ENCODE measurements at places on chromosomes 1 and 21.

- DNase-seq, result no peak
Observed at GRCh38 chr1:67169932-67170331, 3.7 kb downstream of the IL23R start.

DNA sequence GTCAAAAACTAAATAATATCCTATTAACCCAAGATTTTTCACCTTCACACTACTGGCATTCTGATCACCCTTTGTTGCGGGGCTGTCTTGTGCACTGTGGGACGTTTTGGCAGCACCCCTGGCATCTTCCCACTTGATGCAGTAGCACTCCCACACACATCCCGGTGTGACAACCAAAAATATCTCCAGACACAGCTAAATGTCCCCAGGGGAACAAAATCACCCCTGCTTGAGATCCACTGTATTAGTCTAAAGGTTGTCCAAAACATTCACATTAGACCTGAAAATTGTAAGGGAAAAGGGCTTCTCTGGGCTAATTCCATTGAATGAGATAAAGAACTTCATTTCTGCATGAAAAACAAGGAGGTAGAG lies 37.8 kb downstream of the PLEKHO1 start:
- no peak for DNase-seq

- DNase-seq, result no peak
Observed at GRCh38 chr1:99269321-99269720, 5.0 kb downstream of the PLPPR4 start.

DNA sequence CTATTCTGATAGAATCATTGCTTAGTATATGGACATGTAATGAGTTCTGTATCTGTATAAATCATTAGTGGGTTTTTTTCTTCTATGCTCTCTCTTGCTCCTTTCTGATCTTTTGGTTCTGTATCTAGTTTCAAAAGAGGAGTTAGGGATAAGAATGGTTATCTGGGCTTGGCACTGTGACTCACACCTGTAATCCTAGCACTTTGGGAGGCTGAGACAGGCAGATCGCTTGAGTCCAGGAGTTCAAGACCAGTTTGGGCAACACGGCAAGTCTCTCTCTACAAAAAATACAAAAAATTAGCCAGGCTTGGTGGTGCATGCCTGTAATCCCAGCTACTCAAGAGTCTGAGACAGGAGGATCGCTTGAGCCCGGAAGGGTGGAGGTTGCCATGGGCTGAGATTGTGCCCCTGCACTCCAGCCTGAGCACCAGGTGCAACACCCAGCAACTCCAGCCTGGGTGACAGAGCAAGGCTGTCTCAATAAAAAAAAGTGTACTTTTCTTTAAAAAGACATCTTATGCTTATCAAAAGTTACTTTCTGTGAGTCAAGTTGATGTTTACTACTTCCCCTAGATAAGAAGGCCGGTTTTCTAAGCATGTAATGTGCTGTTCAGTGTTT lies 27.7 kb upstream of the AXDND1 start:
- no peak for DNase-seq

DNA sequence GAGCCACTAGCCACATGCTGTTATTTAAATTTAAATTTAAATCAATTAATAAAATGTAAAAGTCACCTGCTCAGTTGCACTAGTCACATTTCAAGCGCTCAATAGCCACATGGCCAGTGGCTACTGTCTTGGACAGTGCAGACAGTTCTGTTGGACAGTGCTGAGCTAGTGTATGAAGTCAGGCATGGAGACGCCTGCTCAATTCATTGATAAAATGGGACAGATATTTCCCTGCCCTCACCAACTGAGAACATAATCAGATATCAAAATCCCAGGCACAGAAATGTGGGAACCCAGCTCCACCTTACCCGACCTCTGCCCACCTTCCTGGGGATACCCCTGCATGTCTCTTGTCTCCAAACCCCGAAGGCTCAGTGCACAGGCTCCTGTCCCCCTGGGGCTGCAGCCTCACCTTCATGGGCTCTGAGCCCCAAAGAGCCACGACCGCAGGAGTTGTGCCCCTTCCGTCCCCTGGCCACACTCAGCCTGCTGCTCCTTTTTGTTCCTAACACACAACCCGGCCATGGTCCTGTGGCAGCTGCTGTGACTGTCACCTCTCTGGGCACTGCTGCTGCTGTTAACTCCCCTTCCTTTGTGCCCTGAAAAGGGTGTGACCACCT lies 63.5 kb downstream of the TCP10L start:
- no peak for DNase-seq

- DNase-seq, result no peak
Observed at GRCh38 chr1:17687145-17687544, 68.0 kb upstream of the ACTL8 start.

DNA sequence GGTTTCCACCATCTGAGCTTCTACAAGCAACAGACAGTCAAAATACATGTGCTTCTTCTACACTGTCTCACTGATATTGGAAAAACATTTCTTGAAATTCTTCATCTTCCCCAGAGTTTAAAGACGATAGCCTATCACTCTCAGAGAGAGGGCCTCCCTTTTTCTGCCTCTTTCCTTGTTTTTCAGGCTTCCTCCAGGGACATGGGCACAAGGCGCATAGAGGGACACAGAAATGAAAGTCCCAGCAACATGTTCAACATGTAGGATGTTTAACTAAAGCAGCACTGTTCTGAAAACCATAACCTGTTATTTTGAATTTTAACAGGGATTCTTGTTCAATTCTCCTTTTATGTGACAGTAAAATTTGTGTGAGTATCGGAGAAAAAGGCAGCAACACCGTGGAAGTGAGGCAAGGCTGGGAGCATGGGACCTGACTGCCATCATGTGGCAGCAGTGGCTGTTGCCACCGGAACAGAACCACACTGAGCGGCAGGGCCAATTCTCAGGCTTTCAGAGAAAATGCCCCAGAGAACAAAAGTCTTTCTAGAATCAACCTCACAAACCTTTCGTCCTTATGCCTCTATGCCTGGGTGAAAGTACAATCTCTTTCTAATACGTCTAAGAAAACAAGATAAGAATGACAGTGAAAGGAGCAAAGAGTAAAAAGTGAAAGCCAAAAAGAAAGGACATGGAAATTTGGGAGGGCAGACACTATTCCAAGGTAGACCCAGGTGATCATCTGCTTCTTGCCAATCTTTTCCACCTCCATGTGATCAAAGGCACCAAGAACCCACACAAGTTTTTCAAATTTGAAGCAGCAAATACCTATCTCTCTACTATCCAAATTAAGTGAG lies 54.5 kb downstream of the PCNX2 start:
- DNase-seq, result no peak

- no peak for DNase-seq
Observed at GRCh38 chr1:225408249-225408648, 19.6 kb downstream of the LBR start.

GRCh38 chr1:75373542-75374159 lies 237.3 kb downstream of the SLC44A5 start:
- no peak for DNase-seq

GRCh38 chr1:14955402-14955801 lies 198.1 kb upstream of the TMEM51 start:
- no peak for DNase-seq

- no peak for DNase-seq
Observed at GRCh38 chr1:204114606-204115005, 37.2 kb downstream of the ETNK2 start.

DNA sequence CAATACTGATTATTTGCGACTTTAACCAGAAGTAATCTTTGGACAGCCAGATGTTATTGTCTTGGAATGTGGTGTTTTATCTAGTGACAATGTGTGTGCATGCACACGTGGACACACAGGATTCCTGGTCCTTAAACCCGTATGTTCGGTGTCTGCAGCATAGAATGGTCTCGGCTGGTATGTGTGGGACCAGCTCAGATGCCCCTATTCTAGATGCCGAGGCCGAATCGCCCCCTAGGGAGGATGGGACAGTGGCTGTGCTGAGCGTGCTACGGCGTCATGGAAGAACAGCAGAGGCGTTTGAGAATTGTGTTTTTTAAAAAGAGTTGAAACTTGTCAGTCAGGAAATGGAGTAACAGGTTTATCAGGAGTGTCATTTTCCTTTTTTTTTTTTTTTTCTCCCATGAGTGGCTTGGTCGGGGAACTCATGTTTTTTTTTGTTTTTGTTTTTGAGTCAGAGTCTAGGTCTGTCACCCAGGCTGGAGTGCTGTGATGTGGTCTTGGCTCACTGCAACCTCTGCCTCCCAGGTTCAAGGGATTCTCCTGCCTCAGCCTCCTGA lies 30.1 kb downstream of the SKI start:
- DNase-seq, result no peak

DNA sequence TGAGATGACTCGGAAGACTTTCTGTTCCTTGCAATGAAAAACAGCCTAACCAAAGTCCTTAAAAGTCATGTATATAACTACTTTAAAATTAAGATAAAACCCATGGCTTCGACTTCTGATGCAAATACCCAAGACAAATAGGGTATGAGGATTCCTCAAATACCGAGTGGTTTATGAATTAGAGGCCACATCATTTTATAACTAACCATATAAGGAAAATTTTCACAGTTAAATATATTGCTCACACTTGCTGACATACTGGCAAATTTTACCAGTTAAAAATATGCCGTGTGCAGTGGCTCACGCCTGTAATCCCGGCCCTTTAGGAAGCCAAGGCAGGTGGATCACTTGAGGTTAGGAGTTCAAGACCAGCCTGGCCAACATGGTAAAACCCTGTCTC lies 5.4 kb downstream of the RERE start:
- no peak for DNase-seq

DNA sequence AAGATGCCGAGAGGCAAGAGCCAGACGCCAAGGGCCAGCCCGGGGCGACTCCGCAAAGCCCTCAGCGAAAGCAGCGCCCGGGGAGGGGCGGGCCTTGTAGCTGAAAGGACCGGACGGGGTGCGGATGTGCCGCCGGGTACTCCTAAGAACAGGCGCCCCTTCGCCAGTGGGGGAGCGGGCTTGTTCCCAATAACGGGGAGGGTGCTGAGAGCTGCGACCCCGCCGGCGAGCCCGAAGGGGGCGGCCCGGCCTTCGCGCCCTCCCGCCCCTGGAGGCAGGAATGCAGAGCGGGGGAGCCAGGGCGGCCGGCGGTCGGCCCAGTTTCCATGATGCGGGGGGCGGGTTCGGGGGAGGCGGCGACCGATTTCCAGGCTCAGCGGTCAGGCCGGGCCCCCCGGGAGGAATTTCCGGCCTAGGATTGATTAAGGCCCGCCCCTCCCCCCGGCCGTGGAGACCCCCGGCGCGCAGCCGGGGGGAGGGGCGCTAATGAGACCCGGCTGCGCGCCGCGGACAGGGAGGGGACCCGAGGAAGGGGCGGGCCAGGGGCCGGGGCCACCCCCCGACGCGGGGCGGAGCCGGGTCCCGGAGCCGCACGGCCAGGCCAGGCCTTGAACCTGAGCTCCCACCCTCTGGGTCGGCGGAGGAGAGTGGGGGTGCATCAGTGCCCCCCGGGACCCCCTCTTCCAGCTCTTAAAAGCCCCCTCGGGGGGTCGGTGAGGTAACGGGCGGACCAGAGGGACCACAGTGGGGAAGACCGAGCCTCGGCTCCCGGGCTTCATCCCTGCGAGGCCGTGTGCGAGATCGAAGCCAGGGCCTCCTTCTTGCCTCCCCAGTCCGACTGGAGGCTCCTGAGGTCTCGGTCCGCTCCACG lies 898 bp upstream of the TMEM200B start:
- DNase-seq, result peak; percentile 40

GRCh38 chr1:173555651-173556305 lies 47.1 kb downstream of the SLC9C2 start:
- DNase-seq, result no peak

- DNase-seq, result no peak
Observed at GRCh38 chr1:25579292-25580252, 36.2 kb downstream of the LDLRAP1 start.

DNA sequence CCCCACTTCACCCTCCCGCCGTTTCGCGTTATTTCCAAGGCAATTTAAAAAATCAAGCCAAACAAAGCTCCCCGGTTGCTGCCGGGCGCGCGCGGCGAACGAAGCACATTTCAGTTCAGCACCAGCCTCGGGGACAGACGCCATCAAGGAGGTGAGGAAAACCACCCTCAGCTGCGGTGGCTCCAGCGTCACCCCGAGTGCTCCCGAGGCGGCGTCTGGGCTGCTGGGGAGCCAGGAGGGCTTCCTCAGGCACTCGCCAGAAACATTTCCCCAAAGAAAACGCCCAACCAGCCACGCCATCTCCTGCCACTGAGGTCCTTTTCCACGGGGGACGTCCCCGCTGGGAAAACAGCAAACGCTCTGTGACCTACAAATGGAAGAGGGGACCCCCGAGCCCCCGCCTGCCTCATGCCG lies 623 bp downstream of the GNG4 start:
- peak; percentile 32 for DNase-seq

DNA sequence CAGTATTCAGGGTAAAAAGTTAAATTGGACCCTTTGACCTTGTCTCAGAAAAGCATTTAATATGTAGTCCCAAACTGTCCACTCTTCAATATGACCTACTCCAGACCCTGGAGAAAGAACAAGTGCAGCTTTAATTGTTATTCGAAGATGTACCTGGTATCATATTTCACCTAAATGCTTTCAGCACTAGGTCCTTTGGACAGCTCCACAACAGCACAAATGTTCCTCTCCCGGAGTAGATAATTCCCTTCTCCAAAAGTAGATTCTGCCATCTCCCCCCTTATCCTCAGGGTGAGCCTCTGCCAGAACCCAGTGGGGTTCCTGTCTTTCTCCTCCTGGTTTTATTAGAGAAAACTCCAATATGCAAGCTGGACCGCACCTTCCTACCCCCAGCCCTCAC lies 104.5 kb upstream of the AJAP1 start:
- DNase-seq, result no peak

GRCh38 chr1:78715181-78715661 lies 65.6 kb downstream of the IFI44 start:
- DNase-seq, result no peak

- DNase-seq, result no peak
Observed at GRCh38 chr1:181647314-181648035, 164.2 kb downstream of the CACNA1E start.

GRCh38 chr1:190277107-190277506 lies 200.6 kb downstream of the BRINP3 start:
- DNase-seq, result no peak

DNA sequence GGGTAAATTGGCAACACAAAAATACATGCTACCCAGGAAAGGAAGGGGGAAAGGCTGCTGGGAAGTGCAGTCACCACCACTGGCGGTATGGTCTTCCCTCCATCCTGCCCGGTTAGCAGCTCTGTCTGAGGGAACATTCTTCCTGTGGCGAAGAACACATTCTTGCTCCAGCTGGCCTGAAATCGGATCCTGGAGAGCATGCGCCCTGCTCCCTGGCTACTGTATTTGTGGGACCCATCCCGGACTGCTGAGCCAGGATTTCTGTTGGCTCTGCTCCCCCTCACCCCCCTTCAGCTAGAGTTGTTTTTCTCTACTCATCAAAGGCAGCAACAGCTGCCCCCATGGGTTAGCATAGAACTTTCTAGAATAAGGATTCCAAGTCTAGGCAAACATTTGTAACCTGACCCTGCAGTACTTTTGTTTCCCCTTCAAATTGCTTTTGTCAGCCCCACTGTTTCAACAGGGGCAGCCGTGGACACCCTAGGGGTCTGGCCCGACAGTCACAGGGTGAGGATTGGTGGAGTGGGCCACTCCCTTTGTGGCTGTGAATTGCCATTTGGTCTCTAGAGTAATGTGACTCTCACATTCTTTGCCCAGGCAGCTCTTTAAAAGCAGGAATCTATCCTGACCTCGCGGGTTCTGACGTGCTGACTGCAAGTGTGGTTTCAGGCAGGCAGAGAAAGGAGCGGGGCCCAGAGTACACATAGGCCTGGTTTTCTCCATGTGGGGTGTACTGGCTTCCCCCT lies 157.7 kb downstream of the TOMM20 start:
- DNase-seq, result no peak

Data from activated CD4-positive, alpha-beta T cell treated with anti-CD3 and anti-CD28 coated beads for 1 hour (primary cell).